ENCODE measurements at places on chromosomes 7 and 10. TPM values are rescaled to one million over a fixed set of nuclear protein-coding genes. Genes with fewer than 3 reads are reported as not detected.
A peak's percentile ranks its signal among the peaks of the same experiment; 100 is the strongest.

The CPED1 gene
- total RNA-seq = not detected

DNA sequence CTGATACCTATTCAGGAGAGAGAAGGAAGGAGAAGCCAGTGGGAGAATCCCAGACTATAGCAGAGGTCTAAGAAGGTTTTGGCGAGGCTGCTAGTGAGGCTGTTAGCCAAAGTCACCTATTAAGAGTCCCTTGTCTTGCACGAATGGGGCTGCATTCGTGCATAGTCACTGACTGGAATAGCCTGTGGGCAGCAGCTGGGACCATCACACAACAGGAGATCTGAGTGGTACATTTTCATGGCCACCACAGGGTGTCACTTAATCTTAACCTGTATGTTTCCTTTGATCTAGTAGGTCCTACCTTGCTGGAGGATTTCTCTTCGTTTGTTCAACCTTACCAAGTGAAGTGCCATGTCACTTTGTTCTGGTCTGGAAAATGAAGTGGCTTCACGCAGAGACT lies 319.9 kb downstream of the BMPER start:
- DNase-seq = no peak

GRCh38 chr7:81094952-81095351 lies 176.1 kb upstream of the SEMA3C start:
- no peak for DNase-seq

- DNase-seq = peak; percentile 5
Measured at GRCh38 chr10:126433351-126433750, 45.1 kb upstream of the ADAM12 start.

The EEPD1 gene
- total RNA-seq = 0.90 TPM
